ENCODE measurements at places on chromosomes 12 and 14.

- DNase-seq, result no peak
Measured at GRCh38 chr14:104253223-104253822, 114.9 kb downstream of the KIF26A start.

GRCh38 chr12:108341356-108341755 lies 2.2 kb upstream of the CMKLR1 start:
- DNase-seq, result no peak

GRCh38 chr12:112847708-112848337 lies 56.3 kb downstream of the RPH3A start:
- no peak for DNase-seq

GRCh38 chr12:29694002-29694401 lies 89.7 kb downstream of the TMTC1 start:
- no peak for DNase-seq

GRCh38 chr14:96894966-96895365 lies 97.8 kb downstream of the VRK1 start:
- DNase-seq, result no peak

DNA sequence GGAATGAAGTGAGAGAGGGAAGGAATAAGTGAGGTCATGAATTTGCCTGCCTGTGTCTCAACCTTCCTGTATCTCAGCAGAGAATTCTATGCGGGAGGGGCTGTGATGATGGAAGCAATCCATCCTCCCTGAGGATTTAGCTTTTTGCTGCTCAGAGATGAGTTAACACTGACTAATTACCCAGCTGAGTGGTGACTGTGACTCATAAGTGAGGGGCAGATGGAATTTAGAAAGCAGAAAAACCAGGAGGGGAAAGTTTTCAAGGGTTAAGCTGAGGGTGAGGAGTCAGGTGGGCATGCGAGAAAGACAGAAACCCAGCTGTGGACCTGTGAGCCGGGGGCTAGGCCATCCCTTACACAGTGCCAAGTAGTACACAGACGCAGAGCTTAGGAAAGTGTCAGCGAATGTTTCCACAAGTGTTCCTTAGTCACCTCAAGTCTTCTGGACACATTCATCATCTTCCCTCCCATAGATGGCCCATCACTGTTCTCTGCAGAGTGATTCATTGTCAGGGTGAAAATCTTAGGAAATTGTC lies 277.9 kb downstream of the IPO8 start:
- no peak for DNase-seq

DNA sequence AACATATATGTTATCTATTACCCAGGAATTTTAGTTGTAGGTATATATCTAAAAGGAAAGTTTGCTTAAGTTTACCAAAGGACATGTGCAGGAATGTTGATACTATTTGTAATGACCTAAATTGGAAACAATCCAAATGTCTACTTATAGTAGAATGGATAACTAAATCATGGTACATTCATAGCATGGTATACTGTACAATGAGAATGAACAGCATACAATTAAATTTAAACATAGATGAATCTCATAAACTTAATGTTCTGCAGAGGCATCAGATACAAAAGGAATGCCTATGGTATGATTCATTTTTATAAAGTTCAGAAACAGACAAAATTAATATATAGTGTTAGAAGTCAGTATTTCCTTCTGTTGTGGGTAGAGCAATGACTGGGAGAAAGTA lies 135.4 kb downstream of the GPHN start:
- DNase-seq, result no peak

- DNase-seq, result no peak
Measured at GRCh38 chr14:65173973-65174693, 71.8 kb upstream of the MAX start.

DNA sequence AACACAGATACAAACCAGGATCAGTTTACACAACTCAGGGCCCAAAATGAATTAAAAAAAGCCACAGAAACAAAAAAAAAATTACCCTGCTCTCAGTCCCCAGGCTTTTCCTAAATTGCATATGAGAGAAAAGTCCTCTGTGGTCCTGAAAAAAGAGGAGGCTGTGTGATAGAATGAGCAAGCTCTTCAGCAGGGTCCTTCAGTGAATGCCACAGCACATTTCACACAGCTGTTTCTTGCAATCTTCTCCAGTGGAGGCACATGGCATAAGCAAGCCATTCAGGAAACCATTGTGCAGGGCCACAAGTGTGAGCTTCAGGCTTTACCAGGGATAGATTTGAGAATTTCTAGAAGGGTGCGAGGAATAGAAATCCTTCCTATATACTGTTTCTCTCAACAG lies 168.5 kb downstream of the PPM1H start:
- no peak for DNase-seq

DNA sequence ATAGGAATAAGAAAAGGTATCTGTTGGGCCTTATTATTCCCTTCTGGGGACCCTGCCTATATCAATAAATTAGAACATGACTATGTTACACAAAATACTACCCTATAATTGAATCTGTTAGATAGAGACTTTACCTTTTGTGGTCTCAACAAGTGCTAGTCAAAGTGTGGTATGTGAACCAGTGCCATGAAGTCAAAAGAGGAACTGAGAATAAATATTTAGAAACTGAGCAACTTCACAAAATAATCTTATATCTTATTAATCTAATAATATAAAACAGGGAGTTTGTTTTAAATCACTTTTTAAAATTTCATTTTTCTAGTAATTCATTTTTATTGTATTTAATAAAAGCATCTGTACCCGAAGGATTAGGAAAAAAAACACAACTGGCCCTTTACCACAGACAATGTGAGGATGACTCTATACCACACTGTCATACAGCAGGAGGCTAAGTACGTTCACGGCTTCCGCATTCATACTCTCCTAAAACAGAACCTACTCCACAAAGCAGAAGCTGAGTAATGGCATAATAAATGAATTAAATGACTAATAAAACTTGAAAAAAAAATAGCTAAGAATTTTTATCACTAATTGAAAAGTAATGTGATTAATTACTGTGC lies 42.1 kb downstream of the SEC23A start:
- DNase-seq, result no peak

GRCh38 chr12:96233939-96234461 lies 39.8 kb downstream of the ELK3 start:
- DNase-seq, result no peak

DNA sequence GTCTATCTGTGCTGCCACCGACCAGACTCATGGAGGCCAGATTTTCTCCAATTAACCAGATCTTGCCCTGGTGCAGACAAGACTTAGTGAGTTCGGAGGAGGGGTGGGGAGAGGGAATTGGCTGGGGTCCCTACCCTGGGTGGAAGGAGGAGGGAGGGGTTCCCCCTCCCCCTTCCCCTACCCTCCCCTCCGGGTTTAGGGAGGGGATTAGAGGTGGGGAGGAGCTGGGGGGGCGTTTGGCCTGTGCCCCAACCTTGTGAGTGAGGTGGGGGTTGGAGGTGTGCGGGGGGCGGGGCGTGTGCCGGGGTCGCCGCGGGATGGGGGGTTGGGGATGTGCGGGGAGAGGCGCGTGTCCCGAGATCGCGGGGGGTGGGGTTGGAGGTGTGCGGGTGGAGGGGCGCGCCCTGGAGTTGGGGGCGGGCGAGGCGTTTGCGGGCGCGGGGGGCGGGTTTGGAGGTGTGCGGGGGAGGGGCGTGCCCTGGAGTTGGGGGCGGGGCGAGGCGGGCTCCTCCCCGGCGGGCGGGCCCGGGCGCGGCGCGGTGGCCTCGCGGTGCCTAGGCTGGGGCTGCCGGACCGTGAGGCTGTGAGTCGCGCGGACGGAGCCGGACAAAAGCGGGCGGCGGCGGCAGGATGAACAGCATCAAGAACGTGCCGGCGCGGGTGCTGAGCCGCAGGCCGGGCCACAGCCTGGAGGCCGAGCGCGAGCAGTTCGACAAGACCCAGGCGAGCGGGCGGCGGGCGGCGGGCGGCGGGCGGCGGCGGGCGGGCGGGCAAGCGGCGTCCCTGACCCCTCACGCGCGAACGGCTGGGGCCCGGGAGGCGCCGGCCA lies at the start of gene HIP1R:
Gene HIP1R, plus strand, starts transcription at position 537 of the 829 bp plus-strand sequence. Its CDS starts 94 bp downstream, at position 631.
- DNase-seq, result peak; percentile 22

- DNase-seq, result no peak
Measured at GRCh38 chr12:31964280-31964679, 5.1 kb downstream of the RESF1 start.

DNA sequence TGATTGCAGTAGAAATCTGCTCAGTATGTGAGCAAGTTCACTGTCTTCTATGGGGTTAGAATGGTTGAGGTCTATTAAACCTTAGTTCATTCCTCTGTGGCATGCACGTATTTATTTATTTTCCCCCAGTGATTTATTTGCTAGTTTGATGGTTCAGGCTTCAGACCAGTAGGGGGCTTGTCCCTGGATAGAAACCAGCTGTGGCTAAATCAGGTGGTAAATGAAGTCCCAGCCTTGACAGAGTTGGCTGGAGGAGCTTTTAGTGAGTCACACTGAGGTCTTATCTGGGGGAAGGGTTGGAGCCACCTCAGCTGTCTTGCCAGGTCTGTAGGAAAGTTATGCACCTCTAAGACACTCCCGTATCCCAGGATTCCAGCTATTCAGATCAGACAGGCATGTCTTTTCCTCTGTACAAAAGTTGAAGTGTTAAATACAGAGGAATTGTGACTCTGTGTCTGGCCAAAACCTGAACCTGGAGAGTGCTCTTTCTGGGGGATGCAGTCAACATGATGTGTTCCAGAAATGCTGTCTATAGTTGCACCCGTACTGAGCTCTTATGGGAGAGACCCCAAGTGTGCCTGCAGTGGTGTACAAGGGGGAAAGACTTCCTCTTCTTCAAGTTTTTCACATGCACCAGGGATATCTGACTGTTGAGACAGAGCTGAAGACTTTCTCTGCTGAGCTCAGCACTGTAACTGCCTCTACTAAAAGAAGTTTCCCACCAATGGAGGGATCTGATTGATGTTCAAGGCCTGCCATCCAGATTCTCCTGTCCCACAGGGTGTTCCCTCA lies 1322.1 kb downstream of the TMEM121 start:
- no peak for DNase-seq

DNA sequence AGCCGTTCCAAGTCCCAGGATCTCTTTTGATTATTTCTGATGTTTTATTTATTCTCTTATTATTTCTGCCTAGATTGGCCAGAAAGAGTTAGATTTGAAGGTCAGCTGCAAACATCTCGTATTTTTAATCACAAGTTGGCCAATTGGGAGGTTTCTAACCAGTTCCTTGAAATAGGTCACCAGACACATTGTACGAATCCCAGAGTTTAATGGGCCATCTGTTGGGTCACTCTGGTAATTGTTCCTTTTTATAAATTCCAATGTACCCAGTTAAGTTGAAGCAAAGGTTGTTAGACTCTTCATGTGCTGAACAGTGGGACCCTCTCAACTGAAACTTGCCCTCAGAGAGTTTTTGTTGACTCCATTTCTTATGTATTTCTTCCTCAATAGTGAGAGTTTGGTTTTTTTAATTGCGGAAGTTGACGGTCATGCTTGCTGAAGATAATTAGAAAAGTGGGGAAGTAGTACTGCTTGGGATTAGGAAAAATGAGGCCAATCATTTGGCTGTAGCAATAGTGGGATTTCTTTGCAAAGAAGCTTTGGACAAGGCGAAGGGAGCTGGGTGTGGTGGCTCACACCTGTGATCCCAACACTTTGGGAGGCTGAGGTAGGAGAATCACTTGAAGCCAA lies 382.7 kb upstream of the RGS6 start:
- no peak for DNase-seq

GRCh38 chr12:52010152-52010622 lies 3.4 kb downstream of the TAMALIN start:
- no peak for DNase-seq

- no peak for DNase-seq
Measured at GRCh38 chr14:102915292-102916110, 7.0 kb upstream of the AMN start.

DNA sequence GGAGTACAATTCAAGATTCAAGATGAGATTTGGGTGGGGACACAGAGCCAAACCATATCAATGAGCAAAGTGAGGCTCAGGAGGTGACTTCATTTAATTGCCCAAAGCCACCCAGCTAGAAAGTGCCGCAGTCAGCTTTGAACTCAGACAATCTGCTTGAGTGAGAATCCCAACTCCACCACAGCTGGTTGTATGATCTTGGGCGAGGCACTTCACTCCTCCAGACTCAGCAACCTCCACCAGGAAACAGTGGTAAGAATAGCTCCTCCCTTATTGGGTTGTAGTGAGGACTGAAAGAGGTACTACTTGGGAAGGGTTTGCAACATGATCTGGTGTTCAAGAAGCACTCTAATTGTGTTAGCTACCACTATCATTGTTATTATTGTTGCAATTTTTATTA lies 129.2 kb upstream of the RFLNA start:
- no peak for DNase-seq

DNA sequence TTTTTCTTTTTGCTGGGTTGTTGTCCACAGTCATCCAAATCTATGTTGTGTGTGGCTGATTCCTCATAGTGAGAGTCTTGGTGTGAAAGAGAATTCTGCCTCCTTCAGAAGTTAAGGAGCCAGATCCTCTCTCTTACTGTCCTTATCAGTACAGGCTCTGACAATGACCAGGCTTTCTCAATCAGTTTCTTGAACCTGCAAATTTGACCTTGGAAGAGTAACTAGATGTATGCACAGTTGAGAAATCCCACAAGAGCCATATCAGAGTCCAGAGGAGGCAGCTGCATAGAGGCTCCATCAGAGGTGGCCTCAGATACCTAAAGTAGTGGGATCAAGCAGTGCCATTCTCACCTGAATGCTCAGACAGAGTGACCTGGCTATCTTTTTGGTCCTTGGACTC lies 5.5 kb upstream of the GALC start:
- DNase-seq, result no peak

DNA sequence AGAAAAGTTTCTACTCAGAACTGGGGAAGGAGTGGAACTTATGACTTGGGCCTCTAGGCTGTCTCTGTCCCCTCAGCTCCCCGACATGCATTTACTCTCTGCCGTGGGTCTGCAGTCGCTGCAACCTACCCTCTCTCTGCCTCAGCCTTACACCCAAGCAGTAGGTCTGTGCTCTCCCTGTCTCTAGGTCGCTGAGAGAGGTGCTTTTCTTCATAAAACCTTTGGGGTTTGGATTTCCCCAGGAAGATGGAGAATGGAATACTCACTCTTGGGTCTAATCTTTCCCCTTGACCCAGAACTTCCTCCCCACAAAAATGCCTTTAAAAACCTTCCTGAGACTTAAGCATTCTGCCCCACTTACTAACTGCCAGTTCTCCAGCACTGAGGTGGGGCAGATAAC lies 12.9 kb downstream of the GPR84 start:
- no peak for DNase-seq

- no peak for DNase-seq
Measured at GRCh38 chr12:131783915-131784541, 44.2 kb upstream of the MMP17 start.

GRCh38 chr12:25054076-25054782 lies 105.3 kb upstream of the BCAT1 start:
- DNase-seq, result no peak

- DNase-seq, result no peak
Measured at GRCh38 chr12:41932470-41932991, 212.1 kb downstream of the GXYLT1 start.

DNA sequence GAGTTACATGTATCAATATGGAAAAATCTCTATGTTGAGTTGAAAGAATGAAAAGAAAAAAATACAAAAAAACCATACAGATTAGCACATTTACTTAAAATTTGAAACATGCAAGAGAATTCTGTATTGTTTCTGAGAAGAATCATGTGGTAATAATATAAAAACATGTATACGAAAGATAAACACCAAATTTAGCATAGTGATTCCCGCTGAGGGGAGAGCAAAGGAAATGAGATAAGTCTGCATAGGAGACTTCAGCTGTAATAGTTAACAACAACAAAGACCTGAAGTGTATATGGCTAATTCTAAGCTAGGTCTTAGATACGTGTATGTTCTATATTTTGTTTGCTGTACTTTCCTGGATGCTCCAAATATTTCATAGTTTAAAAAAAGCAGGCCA lies 46.5 kb downstream of the FNTB start:
- no peak for DNase-seq
